HFF-Myc (cell line): ENCODE measurements at places on chromosomes 13 and 19.

GRCh38 chr19:27974082-27974513 lies 1238.9 kb downstream of the UQCRFS1 start:
- DNase-seq = no peak

GRCh38 chr13:51721496-51721895 lies 82.5 kb downstream of the DHRS12 start:
- no peak for DNase-seq

DNA sequence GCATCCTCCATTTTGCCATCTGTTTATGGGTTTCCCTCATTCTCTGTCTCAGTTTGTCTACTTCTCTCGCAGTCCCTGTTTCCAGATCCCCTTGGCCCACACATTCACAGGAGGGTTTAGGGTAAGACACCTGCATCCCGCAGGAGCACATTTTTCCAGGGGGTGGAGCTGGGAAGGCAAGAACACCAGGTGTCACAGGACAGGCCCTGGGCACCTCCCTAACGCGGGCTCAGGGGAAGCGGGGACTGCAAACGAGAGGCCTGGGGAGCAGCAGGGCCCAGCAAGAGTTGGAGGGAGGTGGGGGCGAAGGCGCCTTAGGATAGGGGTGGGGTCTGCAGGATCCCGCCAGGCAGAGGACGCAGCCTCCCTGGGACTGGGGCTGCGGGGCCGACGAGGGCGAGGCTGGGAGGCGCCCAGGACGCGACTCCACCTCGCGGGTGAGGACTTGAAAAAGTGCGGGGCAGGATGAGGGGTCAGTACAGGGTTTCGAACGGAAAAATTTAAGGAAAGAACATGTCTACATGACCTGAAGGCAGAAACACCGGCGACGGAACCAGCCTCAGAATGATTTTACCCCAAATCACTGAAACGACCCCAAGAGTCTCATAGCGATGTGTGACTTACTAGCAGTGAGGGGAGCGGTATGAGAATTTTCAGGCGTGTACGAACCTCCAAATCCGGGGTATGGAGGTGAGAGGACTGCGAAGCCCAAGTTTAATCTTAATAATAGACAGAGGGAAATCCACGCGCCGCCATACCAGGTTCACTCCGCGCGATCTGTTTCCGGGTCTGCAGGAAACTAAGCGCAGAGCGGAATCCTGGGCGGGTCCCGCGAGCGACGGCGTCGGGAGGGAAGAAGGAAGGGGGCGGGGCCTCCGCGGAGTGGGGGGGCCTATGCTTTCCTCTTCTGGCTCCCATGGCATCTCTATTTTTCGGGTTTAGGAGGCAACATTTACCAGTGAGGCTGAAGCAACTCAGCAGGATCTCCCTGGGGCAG lies 7.1 kb upstream of the ERVV-2 start:
- DNase-seq = no peak

- DNase-seq = no peak
Observed at GRCh38 chr13:61144834-61145593, 270.6 kb downstream of the PCDH20 start.

- DNase-seq = no peak
Observed at GRCh38 chr19:4889034-4889815, 13.5 kb downstream of the ARRDC5 start.

DNA sequence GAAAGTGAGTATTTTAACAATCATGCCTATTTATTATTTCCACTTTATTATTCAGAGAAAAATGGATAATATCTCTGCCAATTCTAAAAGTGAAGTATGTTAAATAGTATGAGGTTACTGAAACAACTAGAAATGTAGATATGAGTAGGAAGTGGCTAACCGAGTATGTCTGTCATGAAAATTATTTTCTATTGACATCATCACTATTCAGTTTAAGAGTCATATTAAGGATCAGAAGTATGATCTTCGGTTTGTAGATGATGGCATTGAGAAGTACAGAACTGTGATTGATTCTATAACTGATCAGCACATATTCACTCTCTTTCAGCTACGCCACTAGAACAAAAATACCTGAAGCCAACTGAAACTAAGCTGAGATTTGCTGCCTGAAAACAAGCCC lies 146.4 kb upstream of the SLITRK5 start:
- no peak for DNase-seq

- DNase-seq = no peak
Observed at GRCh38 chr13:65932587-65933239, 1297.4 kb downstream of the PCDH9 start.

- DNase-seq = no peak
Observed at GRCh38 chr19:18293642-18294466, 12.4 kb upstream of the JUND start.

DNA sequence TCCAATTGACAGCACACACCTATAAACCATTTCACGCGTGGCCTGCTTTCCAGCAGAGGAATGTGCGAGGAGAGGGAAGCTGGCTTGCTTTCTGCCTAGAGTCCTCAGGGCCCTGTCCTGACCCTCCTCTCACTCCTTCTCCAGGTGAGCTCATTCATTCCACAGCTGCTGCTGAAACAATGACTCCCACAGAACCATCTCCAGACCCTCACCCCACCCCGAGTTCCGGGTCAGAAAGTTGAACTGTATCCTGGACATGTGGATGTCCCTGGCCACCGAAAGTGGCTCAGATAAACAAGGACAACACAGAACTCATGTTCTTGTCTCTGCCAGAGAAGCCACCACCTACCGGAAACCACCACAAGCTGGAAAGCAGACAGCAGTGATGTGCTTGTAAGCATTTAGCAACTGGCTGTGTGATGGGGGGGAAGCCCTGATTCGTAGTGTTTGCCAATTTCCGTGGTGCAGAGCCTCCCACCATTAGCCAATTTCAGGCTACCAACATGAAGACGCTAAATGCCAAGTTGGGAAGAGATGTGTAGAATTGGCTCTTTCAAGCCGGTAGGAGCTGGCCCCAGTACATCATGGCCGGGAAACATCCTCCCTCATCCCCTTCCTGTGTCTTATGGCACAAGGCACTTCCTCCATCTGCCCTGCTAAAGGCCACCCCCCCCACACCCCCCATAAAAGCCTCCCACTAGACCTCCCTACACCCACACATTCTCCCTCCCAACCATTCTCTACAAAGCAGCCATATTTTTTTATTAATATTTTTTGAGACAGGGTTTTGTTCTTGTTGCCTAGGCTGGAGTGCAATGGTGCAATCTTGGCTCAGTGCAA lies 5.0 kb downstream of the SYCE2 start:
- DNase-seq = no peak

GRCh38 chr13:31805841-31806240 lies 66.5 kb downstream of the RXFP2 start:
- no peak for DNase-seq

- DNase-seq = no peak
Observed at GRCh38 chr19:46269101-46269500, 27.7 kb upstream of the HIF3A start.

DNA sequence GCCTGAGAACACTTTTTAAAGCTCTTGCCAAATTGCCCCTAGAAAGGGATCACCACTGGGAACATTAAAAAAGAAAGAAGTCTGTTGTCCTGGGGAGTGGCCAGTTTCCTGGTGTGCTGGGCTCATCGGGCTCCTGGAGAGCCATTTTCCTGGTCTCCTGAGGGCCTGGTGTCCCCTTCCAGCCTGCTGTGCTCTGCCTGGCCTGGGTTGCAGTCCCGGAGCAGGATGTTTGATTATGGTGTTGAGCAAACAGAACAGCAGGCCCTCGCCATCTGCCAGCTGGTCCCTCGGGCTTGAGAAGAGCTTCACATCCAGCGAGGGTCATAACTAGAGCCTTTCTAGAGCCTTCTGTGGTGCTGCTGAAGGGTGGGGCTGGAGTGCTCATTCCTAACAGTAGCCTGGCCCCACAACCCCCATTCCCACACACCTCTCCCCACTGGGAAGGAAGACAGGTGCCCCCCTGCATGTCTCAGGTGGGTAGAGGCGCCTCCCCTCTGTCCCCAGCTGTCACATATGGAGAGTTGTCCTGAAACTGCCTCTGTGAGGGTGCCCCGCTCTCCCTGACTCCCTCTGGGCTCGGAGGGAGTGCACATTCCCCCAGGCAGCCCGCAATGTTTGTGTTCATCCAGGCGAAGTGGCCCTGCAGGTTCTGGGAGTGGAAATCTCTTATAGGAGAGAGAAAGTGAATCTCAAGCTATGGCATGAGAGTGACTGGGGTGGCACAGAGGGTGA lies 151.1 kb downstream of the SIPA1L3 start:
- no peak for DNase-seq

DNA sequence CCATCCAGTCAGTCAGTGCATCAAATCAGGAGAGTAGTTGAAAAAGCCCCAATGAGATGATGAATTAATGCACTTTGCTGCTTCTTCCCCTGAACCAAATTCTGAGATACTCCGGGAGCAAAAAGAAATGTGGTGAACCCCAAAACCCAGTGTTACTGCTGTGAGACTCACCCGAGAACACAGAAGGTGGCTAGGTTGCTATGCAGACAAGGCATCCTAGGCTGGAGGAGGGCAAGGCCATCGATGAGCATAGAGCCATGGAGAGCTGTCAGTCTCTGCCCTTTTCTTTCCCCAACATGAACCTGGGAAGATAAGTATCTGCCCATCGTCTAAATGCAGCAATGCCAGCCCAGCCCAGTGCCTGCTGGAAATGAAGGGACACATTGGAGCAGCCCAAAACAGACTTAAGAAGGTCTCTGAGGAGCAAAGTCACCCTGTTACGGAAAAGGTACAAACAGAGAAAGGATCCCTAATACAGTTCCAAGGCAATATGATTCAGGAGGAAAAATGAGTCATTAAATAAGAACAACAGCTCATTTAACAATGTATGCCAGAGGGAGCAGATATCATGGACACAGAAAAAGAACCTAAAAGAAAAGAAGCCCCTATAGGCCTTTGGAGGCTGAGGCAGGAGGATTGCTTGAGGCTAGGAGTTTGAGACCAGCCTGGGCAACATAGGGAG lies 272.0 kb downstream of the FOXO1 start:
- no peak for DNase-seq

GRCh38 chr13:110334256-110334655 lies 27.2 kb downstream of the COL4A2 start:
- no peak for DNase-seq

DNA sequence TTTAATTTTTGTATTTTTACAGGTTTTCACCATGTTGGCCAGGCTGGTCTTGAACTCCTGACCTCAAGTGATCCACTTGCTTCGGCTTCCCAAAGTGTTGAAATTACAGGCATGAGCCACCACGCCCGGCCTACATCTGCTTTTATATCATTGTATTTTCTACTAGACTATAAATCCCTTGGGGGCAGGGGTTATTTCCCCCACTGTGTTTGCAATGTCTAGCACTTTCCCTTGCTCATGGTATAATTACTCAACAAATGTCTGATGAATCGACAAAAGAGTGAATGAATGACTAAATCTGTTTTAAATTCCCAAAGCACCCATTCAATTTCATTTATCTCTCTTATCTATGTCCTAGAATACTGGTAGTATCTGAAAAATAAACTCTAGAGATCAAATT lies 244.5 kb upstream of the CSNK1A1L start:
- DNase-seq = no peak

DNA sequence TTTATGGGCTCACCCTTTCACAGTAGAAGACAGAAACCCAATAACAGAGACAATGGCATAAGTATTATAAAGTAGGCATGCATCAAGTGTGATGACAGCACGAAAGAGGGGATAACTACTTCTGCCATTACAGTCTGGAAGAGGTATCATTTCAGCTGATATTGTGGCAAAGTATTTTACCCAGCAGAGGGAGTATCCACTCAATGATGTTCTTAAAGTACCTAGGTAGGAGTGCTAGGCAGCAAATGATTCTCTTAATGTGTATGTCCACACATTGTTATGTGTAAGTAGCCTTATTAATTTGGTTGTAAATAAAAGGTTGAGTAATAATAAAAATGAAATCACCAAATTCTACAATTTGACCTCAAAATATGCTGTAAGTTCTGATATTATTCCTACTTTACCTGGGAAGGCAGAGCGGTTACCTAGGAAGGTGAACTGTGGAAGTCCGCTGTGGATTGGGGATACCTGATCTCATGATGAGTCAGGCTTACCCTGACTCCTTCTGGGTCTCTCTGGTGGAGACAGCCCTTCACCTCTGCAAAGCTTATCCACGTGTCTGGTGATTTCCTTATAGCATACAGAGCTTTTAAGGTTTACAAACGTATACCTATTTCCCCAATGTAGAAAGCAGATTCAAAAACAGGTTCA lies 4.1 kb upstream of the UBAC2 start:
- DNase-seq = no peak

DNA sequence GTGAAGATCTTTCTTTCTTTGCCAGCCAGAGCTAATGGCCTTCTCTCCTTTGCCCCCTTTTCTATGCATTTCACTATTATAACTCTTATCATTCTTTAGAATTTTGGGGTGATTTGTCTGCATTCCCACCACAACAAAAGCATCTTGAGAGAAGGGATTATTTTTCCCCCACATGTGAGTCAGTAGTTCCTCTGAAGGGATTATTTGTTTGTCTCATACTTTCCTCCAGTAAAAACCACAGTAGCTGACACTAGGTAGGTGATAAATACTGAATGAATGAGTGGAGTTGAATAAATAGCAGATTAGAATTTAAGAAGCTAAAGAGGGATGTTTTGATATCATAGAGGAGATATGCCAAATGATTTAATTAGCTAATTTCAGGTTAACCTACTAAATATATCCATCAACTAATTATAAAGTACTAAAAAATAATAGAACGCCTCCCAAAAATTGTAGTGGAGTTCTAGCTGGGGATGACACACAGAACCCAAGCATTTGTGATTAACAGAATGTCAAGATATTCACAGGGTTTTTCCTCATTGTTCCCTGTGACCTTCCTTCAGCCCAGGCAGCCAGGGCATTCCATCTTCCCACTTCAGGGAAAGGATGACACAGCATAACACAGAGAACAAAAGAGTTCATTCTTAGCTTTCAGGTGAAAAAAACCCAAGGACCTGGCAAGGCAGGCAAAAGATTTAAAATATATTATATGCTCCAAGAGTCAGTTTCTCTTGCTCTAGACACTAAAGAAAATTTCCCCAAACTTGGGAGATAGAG lies 3.5 kb upstream of the TBC1D4 start:
- no peak for DNase-seq

DNA sequence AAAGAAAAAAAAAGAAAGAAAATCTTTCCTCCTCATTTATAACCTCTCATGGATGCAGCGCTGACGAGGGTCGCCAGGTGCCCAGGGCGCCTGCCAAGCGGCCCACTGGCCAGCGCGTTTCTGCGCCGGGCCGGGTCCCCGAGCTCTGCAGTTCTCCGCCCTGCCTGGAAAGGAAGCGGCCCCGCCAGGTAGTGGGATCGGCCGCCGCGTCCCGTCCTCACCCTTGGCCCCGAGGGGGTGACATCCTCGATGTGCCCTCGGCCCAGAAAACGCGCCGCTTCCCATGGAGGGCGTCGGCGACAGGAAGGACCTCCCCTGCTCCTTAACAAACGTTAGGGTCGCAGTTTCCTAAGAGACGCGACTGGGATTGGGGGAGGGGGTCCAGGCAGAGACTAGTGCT lies 56.9 kb downstream of the ZNF726 start:
- DNase-seq = no peak

GRCh38 chr13:51959773-51960172 lies 51.5 kb downstream of the ATP7B start:
- DNase-seq = no peak

- DNase-seq = no peak
Observed at GRCh38 chr19:3673506-3674439, 26.5 kb downstream of the PIP5K1C start.

GRCh38 chr19:46596008-46596407 lies 5.1 kb upstream of the CALM3 start:
- DNase-seq = no peak
